Kidney epithelial cell (primary cell): ENCODE measurements at places on chromosomes 4 and X.

- no peak for DNase-seq
These were observed 32.0 kb upstream of the MAP9 start for GRCh38 chr4:155408796-155409195.

DNA sequence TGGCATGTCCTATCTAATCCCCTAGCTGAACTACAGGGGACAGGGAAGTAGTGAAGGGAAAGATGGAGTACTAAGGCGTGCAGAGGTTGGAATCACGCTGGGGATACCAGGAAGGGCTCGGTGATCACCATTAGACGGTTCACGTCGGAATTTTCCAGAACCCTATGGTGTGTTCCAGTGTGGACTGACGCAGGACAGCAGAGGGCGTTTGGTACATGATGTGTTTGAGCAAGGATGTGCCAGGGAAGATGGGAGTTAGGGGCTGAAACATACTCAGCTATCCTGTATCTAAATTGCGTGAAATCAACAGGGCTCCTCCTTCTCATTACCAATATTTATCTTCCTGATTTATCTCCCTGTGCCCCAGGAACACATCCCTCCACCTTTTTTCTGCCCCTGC, 33.7 kb downstream of the PRPS2 start:
- no peak for DNase-seq

- no peak for DNase-seq
These were observed 2.9 kb downstream of the ASMTL start for GRCh38 chrX:1449823-1450149.

DNA sequence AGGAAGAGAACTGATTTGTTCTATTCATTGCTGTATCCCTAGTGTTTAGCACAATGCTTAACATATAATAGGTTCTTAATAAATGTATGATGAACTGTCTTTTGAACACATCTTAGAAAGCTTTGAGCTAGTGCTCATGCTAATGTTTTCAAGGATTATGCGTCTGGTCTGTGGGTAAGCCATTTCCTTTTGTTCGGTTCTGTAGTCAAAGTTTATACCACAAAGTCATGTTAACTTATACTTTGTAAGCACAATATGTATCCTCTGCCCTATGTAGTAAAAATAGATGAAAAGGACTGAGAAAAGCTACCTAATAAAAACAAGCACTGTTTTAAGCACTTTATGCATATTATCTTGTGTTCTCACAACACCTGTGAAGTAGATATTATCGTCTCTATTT, 301.9 kb downstream of the GLUD2 start:
- DNase-seq = no peak

DNA sequence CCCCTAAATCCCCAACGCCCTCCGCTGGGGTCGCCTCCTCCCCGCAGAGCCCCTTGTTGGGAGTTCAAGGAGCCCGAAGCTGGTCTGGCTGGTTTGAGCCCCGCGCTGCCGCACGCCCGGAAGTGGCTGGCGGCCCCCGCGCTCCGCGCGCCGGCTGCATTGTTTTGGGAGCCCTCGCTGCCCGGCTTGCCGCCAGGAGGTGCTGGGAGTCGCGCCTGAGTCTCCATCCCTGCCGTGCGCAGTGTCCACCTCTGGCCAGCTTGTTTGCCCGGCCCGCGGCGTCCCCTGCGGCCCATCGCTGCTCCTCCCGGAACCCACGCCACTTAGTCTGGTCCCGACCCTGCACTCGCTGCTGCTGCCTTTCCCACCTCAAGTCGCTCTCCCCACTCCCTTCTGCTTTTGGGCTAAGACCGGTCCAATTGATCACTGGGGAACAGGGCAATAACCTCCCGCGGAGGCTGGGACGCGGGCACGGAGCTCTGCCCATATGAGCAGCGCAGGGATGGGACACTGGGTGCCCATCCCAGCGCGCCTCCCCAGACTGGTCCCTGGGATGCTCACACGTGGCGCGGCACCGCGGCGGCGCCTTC, 2.2 kb upstream of the SFRP2 start:
- DNase-seq = no peak

GRCh38 chr4:99215521-99215920, 3.5 kb downstream of the ADH6 start:
- no peak for DNase-seq
